Activated CD8-positive, alpha-beta T cell treated with anti-CD3 and anti-CD28 coated beads for 36 hours (primary cell): ENCODE measurements at places on chromosomes 7 and 10. TPM values are rescaled to one million over a fixed set of nuclear protein-coding genes. Genes with fewer than 3 reads are reported as not detected.

SRRM3 gene
- total RNA-seq, result not detected

ASIC3 gene
- 3.7 TPM for total RNA-seq

PPP1R17 gene
- total RNA-seq, result not detected

TRIL gene
- not detected for total RNA-seq

- no peak for DNase-seq
- peaks cover 6% of the 10 kb centered on the region for H3K4me1 ChIP-seq
- peaks cover 38% of the 10 kb centered on the region for H3K27me3 ChIP-seq
- no peak overlapping the region for H3K27ac ChIP-seq
These were observed 4.4 kb upstream of the GLI3 start for GRCh38 chr7:42241424-42241823.

GRCh38 chr7:100156331-100157068 is 2.0 kb downstream of the TRAPPC14 start:
- H3K4me1 ChIP-seq, result peaks cover 39% of the 10 kb centered on the region
- H3K27ac ChIP-seq, result peak overlapping the region; percentile 89
- H3K4me3 ChIP-seq, result peak overlapping the region; percentile 67
- peaks cover 28% of the 10 kb centered on the region for H3K36me3 ChIP-seq

DNA sequence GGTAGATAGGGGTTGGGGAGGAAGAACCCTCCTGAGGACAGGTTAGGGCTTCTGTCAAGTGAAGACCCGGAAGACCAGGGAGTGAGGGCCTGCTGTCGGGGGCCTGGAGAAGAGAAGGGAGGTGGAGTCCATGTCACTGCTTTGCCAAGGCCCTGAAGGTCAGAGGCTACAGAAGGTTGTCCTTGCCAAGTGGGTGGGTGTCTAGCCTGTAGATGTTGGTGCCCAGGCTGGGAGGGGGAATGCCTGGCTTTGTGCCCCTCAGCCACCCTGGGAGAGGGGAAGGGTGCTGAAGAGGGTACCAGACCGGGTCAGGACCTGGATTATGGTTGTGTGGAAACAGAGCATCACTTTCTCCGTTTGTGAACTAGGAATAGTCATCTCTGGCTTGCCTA is 67.2 kb upstream of the AQP1 start:
- no peaks in the 10 kb centered on the region for H3K36me3 ChIP-seq
- no peak overlapping the region for H3K4me3 ChIP-seq
- no peaks in the 10 kb centered on the region for H3K27me3 ChIP-seq
- H3K4me1 ChIP-seq, result no peaks in the 10 kb centered on the region
- no peak overlapping the region for H3K27ac ChIP-seq

- DNase-seq, result no peak
- H3K27me3 ChIP-seq, result peaks cover 1% of the 10 kb centered on the region
- no peak overlapping the region for H3K4me3 ChIP-seq
- no peaks in the 10 kb centered on the region for H3K36me3 ChIP-seq
These were observed 45.1 kb downstream of the LRMDA start for GRCh38 chr10:75476569-75476968.

DNA sequence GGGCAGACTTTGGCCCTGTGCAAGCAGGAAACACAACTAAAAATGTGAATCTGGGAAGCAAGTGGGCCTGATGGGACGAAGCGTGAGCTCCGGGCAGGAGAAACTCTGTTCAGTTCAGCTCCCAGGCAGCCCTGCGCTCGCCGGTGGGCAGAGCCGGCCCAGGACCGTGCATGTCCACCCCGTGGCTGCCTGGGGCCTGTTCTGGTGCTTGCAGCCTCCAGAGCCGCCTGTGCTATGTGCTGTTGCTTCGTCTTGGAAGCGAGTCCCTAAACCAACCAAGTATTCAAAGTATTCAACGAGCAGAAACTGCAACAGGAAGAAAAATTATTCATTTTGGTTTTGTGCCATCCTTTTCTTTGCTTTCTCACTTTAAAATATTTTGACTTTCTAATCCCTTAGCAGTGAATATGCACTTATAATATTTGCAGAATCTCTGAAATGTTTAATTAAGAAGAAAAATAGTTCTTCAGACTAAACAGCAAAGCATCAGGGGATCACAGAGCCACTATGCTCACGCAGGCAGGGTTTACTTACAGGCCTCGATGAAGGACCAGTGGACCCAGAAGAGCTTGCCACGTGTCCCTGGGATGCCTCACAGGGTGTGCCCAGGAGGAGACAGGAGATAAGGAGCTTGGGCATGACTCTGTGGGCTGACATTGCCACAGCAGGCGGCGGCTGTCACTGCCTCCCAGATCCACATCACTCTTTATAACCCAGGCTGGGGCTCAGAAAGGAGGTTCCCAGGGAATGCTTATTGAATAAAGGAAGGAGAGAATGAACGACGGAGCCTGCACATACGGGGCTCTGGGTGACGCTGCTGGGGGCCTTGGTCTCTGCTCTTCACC is 45.6 kb downstream of the VIPR2 start:
- H3K4me3 ChIP-seq, result no peak overlapping the region
- no peak overlapping the region for H3K27ac ChIP-seq
- no peak for DNase-seq
- H3K27me3 ChIP-seq, result no peaks in the 10 kb centered on the region
- H3K36me3 ChIP-seq, result no peaks in the 10 kb centered on the region
- H3K4me1 ChIP-seq, result no peaks in the 10 kb centered on the region

- DNase-seq, result no peak
- no peak overlapping the region for H3K4me3 ChIP-seq
- H3K27ac ChIP-seq, result no peak overlapping the region
- H3K4me1 ChIP-seq, result no peaks in the 10 kb centered on the region
These were observed 84.0 kb downstream of the ARL4A start for GRCh38 chr7:12771378-12771877.

- no peak overlapping the region for H3K27ac ChIP-seq
- peaks cover 3% of the 10 kb centered on the region for H3K4me1 ChIP-seq
- peaks cover 12% of the 10 kb centered on the region for H3K27me3 ChIP-seq
- H3K4me3 ChIP-seq, result no peak overlapping the region
- no peaks in the 10 kb centered on the region for H3K36me3 ChIP-seq
These were observed 125.8 kb downstream of the EGFR start for GRCh38 chr7:55144333-55145317.

- no peaks in the 10 kb centered on the region for H3K36me3 ChIP-seq
- DNase-seq, result no peak
- no peaks in the 10 kb centered on the region for H3K4me1 ChIP-seq
These were observed 36.5 kb downstream of the NPS start for GRCh38 chr10:127585519-127586023.

DNA sequence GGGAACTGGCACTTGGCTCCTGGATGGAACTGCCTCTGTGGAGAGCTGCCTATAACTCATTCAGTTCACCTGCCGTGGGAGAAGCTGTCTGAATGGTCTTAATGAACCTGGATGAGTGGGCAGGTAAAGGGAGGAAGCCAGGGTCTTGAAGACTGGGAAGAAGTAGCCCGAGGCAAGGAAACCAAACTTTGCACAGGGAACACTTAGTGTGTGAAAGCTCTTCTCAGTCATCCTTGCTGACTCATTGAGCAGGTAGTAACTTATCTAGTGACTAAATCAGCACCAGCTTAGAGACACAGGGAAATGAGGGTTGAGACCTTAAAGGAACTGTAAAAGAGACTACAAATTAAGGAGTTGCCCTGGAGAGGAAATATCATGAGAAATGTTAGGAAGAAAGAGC is 9.9 kb downstream of the LRRC4 start:
- H3K4me1 ChIP-seq, result no peaks in the 10 kb centered on the region
- peaks cover 25% of the 10 kb centered on the region for H3K36me3 ChIP-seq
- no peak overlapping the region for H3K4me3 ChIP-seq
- DNase-seq, result no peak

GRCh38 chr10:27624941-27625340 is 120.7 kb downstream of the MKX start:
- H3K36me3 ChIP-seq, result no peaks in the 10 kb centered on the region
- no peak overlapping the region for H3K4me3 ChIP-seq
- H3K27me3 ChIP-seq, result peaks cover 9% of the 10 kb centered on the region
- H3K4me1 ChIP-seq, result no peaks in the 10 kb centered on the region
- no peak for DNase-seq

GRCh38 chr10:110274072-110274627 is 30.6 kb downstream of the SMNDC1 start:
- H3K36me3 ChIP-seq, result no peaks in the 10 kb centered on the region
- no peak overlapping the region for H3K4me3 ChIP-seq
- peaks cover 33% of the 10 kb centered on the region for H3K4me1 ChIP-seq
- no peak overlapping the region for H3K27ac ChIP-seq
- no peaks in the 10 kb centered on the region for H3K27me3 ChIP-seq

- H3K27me3 ChIP-seq, result no peaks in the 10 kb centered on the region
- no peaks in the 10 kb centered on the region for H3K36me3 ChIP-seq
- H3K27ac ChIP-seq, result no peak overlapping the region
- DNase-seq, result no peak
- H3K4me1 ChIP-seq, result peaks cover 3% of the 10 kb centered on the region
These were observed 37.7 kb upstream of the ITGB1 start for GRCh38 chr10:32995751-32996150.

DNA sequence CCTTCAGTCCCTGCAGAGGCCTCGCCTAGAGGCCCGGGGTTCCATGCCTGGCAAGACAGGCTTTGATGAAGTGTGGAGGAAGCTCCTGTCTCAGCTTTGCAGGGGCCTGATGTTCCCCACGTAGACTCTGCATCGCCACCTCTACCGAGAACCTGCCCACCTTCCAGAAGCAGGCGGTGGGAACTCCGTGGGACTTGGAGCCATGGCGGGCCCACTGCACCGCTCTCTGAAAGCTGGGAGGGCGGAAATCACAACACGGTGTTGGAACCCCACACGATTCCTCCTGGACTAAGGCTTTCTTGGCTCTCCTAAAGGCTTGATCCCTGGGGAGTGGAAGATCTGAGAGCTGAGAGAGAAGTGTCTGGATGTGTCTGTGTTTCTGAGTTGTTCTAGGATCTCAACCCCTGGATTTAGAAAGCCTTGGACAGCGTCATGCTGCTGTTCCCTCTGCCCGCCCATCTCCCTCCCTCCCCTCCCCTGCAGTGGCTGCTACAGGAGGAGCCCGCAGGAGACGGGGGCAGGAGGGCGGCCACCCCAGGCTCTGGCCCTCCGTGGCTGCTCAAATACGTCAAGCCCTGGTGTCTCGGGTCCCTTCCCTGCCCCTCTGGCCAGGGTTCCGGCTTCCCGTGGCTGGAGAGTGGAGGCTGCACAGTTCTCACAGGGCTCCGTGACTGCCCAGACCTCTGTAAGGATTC is 79.7 kb downstream of the VIPR2 start:
- H3K27ac ChIP-seq, result no peak overlapping the region
- DNase-seq, result no peak
- peaks cover 2% of the 10 kb centered on the region for H3K27me3 ChIP-seq
- no peaks in the 10 kb centered on the region for H3K36me3 ChIP-seq
